NCI-H1417 (cell line): ENCODE measurements at places on chromosomes 6 and 20.

DNA sequence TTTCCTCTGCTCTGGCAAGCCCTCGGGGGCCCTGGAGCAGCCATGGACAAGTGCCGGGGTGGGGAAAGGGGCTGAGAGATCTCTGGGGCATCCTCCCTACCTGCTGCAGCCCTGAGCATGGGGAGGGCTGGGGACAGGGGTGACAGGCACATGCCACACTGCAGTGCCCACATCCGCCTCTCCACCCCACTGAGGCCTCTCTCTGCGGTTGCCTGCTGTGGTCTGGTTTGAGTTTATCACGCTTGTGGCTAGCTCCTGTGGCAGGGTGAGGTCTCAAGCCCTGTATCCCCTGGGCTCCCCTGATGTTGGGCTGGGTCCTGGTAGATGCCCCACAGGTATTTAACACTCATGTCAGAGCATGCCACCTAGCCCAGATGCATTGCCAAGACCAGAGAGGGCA lies 52.9 kb upstream of the MLN start:
- DNase-seq: no peak

- no peak for DNase-seq
Measured at GRCh38 chr6:31485055-31485454, 12.9 kb upstream of the MICB start.

DNA sequence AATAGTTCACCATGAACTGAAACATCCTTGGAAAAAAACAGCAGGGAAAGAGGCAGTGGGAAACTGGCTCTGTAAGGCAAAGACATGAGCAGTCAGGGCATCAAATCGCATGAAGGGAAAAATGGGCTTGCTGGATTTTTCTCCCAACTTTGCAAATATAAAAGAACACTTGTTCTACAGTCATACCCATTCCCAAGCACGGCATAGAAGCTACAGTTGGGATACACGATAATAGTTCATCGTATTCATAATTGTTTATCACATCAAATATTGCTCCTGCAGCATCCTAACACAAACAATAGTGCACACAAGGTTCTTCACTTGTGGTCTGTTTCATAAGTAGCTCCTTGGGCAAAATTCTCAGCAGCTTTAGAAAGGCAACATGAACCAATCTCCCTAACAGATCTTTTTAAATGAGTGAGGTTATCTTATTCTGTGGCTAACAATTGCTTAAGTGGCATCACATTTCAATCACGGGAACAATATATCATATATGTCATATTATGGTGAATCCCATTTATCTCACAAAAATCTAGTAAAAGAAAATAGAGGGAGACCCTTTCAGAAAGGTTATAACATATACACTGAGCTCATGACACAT lies 243.9 kb downstream of the PKHD1 start:
- DNase-seq: peak; percentile 32

GRCh38 chr6:146470091-146470770 lies 73.4 kb upstream of the RAB32 start:
- no peak for DNase-seq

GRCh38 chr20:41447006-41447405 lies 80.4 kb upstream of the EMILIN3 start:
- DNase-seq: no peak

- no peak for DNase-seq
Measured at GRCh38 chr6:152225241-152225934, 411.8 kb downstream of the SYNE1 start.
